ENCODE measurements at places on chromosomes 16 and 17.

- DNase-seq, result no peak
Measured at GRCh38 chr16:379183-379960, 2.4 kb downstream of the PGAP6 start.

- peak; percentile 11 for DNase-seq
Measured at GRCh38 chr17:74639704-74640151, 16.2 kb upstream of the CD300E start.

DNA sequence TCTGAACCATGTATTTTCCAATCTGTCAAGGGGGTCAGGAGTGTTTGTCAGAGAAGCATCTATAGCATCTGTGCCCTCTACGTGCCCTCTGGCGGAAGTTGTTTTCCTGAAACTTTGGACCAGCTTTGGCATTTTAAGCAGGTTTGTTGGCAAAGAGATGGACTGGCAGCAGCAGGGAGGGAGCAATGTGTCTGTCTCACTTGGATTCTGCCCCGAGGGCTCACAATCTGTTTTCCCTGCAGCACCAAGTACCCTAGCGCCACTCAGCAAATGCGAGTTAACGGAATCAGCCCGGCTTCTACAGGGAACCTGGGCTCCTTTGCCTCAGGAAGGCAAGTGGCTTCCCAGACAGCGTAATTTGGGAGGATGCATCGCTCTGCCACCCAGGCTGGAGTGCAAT lies 17.4 kb downstream of the DUSP14 start:
- DNase-seq, result no peak

DNA sequence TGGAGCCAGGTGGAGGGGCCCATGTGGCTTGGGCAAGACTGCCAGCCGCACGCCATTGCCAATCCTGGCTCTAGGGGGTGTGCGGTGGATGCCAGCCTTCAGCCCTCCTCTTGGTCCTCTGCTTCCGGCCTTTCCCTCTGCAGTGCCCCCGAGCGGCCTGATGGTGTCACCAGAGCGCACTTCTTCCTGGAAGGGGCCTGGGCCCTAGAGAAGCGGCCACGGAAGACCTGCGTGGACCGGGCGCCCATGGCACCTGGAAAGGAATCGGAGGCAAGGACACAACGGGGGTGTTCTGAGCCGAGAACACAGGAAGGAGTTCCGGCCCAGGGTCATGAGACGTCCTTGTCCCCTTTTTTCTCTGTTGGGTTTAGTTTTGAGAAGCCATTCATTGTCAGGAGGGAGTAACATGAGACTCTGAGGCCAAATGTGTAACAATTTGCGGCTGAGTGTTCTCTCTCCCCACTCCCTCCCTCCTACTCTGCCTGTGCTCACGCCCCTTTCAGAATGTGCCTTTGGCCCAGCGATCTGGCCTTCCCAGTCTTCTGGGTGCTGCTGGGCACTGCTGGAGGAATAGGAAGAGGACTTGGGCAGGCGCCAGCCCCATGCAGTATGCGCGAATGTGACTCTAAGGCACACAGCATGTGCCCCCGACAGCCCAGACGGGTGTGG lies 92.8 kb downstream of the IRX3 start:
- DNase-seq, result peak; percentile 54

- DNase-seq, result no peak
Measured at GRCh38 chr16:20310421-20311395, 16.6 kb downstream of the GP2 start.
